ENCODE measurements at places on chromosomes 16 and 17.

DNA sequence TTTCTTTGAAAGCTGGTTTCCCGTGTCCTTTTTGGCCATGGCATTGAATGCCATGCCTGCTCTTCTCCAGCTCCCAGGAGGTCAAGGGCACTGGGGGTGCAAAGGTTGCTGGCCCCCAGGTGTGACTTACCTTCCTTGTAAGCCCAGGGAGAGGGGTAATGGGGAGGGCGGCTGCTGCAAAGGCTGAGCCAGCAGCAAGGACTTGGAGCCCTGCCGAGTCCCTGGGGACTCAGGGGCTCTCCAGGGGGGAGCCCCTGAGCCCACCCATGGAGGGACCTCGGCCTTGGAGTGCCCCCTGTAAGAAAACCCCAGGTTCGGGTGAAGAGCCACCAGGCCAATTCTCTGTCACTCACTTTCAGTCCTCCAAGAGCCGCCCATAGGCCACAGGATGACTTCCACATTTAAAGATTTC lies 5.9 kb upstream of the CCL22 start:
- DNase-seq: no peak

GRCh38 chr16:57427824-57428223 lies 19.4 kb downstream of the CIAPIN1 start:
- DNase-seq: no peak

DNA sequence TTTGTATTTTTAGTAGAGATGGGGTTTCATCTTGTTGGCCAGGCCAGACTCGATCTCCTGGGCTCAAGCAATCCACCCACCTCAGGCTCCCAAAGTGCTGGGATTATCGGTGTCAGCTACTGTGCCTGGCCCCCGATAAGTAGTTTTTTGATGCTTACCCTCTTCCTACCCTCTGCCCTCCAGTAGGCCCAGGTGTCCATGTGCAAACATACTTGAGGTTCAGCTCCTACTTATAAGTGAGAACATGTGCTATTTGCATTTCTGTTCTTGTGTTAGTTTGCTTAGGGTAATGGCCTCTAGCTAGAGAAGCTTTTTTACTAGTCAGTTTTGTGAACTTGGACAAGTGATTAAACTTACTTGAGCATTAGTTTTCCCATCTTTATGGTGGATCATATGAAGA lies 136.8 kb downstream of the HS3ST4 start:
- DNase-seq: no peak

GRCh38 chr17:16425698-16426659 lies 10.6 kb downstream of the TRPV2 start:
- DNase-seq: no peak

GRCh38 chr17:34865716-34866115 lies 95.5 kb downstream of the CCT6B start:
- no peak for DNase-seq

- peak; percentile 22 for DNase-seq
Observed at GRCh38 chr17:81523402-81524038, 4.7 kb upstream of the FSCN2 start.

DNA sequence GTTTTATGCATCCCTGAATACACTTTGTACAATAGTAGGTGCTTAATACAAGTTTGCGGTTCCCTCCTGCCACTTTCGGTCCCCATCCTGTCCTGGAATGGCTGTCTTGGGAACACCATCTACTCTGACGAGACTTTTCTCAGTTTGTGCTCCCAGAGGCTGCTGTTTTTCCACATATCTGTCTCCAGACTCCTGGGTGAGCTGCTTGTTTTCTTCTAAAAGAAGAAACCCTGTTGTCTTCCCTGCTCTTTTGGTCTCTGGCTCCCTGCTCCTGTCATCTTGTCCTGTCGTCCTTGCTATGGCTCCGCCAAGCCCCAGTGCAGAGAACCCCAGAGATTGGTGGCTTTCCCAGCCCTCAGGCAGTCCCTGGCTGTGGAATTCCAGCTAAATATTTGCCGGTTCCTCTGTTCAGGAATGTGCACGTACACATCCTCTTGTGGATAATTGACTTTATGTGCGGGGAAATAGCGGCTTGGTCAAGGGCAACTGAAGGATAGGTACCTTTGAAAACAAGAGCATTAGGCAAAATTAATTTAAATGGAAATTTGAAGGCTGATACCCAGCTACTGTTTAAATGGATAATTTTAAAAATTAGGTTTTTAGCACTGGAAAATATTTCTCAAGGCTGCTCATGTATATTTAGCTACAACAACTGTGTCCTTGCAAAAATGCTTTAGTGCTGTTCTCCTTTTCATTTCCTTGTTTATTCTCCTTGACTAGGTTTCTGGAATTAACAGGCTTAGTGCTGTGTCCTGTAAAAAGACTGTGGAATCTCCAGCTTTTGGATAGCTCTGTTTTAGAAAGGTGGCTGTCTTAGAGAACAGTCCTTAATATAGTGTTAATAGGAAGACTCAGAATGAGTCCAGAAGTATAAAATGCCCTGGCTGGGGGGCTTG lies 50.2 kb upstream of the SLC12A3 start:
- no peak for DNase-seq

DNA sequence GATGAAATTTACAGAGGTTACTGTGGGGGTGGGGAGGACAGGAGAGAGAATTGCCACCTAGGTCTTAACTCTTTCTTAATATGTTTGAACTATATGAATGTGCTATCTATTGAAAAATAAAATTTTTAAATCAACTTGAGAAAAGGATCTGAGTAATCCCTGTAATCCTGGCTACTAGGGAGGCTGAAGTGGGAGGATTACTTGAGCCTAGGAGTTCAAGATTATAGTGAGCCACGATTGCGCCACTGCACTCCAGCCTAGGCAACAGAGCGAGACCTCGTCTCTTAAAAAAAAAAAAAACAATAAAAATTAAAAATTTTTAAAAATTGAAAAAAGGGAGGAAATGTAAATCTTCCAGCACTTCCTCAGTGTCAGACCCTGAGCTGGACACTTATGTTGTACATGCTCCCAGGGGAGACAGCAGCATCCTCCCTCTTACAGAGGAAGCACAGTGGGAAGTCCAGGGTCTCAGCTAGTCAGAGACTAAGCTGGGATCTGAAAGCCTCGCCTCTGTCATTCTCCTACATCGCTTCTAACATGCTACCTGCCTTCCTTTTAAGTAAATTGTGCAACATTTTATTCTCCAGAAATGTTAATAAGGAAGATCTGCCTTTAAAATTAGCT lies 21.9 kb downstream of the PMM2 start:
- DNase-seq: no peak

DNA sequence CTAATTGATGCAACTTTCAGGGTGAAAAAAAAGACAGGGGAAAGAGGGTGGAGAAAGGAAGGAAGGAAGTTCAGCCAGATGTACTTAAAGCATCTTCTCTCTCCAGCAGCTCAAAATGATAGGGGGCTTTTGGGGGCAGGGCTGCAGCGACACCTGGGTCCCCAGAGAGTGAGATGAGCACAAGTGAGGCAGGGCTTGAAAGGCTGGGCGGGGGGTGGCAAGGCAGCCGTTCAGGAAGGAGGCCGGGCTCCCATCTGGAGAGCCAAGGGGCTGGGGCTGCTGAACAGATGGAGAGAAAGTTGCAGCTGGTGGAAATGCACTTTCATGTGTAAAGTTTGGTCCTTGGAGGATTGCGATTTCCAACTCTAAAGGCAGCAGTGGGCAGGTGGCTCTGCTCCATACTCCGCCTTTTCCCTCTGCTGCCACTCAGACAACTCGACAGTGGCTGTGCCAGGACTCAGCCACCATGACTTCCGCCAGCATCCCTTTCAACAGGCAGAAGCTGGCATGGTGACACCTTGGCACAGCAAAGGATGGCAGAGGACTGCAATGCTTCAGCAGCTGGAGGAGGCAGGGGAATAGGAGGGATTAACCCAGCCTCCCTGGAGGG lies 7.7 kb downstream of the SLC35B1 start:
- DNase-seq: peak; percentile 97

DNA sequence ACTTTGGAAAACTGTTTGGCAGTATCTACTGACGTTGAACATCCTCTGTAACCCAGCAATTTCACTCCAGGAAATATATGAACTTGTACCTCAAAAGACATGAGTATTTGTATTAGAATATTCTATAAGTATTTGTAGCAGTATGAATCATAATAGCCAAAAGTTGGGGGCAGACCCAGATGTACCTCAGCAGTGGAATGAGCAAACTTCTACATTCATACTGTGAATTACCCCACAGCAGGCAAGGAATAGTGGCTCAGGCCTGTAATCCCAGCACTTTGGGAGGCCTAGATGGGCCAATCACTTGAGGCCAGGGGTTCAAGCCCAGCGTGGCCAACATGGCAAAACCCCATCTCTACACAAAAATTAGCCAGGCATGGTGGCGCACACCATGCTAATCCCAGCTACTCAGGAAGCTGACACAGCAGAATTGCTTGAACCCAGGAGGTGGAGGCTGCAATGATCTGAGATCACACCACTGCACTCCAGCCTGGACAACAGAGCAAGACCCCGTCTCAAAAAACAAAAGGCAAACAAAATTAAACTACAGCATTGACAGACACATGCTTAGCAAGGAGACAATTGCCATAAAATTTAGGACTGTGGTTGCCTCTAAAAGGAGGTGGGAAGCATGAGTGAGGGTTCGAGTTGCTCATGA lies 11.2 kb upstream of the HELZ start:
- no peak for DNase-seq

GRCh38 chr17:48543854-48544348 lies 1.0 kb downstream of the HOXB2 start:
- no peak for DNase-seq

- DNase-seq: peak; percentile 55
Observed at GRCh38 chr16:20763461-20764232, at the start of gene ACSM3. Gene ACSM3, plus strand, starts transcription at chr16:20764014. Its CDS starts 6,021 bp downstream, at chr16:20770035.

- no peak for DNase-seq
Observed at GRCh38 chr16:74773446-74774222, 986 bp downstream of the FA2H start.

- DNase-seq: no peak
Observed at GRCh38 chr16:73277071-73277470, 229.1 kb upstream of the ZFHX3 start.

DNA sequence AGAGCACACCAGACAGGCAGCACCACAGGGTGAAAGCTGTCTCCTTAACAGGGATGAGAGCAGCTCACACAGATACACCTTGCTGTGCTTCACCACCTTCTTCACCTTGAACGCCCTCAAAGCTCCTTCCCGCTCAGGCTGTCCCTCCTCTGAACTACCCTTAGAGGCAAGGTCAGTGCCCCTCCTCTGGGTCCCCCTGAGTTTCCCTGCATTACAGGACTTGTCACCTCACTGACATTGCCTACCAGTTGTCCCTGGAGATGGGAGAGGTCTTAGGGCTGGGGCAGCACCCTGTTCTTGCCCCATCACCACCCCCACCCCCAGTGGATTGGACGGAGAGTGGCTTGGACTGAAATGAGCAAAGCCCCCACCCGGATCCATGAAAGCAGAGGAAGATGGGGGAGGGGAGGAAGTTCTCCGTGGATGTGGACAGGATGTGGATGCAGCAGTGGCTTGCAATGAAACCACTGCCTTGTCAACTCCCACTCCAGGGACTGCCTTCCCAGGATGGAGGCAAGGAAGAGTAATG lies 73.2 kb upstream of the CDH5 start:
- DNase-seq: no peak

DNA sequence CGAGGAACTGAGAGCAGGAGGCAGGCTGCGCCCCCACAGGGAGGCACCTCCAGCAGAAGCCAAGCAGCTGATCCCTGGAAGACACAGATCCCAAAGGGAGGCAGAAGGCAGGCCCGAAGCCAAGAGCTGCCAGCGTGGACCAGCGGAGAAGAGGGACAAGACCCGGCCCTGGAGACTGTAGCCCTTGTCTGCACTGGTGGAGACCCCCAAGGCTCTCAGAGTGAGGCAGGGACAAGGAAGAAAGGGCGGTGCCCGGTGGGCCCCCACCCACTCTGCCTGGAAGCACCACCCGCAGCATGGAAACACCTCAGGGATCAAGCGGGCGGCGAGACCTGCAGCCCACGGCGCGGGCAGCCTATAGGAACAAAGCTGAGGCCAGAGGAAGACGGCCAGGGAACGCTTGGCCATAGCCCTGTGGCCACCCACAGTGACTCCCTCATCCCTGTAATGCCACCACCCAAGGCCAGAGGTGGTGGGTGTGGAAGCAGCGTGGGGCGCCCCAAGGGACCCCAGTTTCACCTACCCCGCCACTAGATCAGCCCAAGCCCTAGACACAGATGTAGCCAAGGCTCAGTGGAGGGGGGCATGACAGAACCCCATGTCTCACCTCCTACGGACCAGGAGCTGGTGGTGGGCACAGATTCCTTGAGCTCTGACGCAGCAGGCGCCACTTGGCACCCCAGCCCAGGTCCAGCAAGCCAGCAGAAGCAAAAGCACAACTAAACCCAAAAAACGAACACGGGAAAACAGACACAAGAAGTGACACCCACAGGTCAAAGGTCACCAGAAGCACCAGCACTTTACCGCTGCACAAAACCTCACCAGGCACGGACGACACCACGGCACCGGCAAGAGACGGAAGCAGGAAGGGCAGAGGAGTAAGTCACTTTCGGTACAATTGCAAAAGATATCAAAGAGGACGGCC lies 2.9 kb upstream of the SIRT7 start:
- DNase-seq: no peak

DNA sequence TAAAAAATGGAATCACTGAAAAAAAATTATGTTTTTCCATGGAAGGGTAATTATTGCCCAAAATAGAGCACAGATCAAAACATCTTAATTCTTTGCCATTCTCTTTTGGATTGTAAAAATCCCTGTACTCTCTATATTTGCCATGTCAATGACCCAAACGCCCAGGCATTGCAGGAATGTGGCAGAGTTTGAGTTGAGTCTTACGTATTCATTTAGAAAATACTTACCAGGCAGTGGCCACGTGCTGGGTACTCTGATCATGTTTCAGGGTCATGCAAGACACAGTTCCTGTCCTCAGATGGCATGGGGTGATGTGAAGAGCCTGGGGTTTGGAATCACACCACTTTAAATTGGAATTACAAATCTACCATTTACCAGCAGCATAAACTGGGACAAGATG lies 267.7 kb downstream of the ABCC12 start:
- DNase-seq: no peak

- DNase-seq: no peak
Observed at GRCh38 chr17:56536766-56537165, 56.7 kb upstream of the NOG start.

GRCh38 chr17:74607221-74607620 lies 15.1 kb upstream of the CD300LD start:
- no peak for DNase-seq

DNA sequence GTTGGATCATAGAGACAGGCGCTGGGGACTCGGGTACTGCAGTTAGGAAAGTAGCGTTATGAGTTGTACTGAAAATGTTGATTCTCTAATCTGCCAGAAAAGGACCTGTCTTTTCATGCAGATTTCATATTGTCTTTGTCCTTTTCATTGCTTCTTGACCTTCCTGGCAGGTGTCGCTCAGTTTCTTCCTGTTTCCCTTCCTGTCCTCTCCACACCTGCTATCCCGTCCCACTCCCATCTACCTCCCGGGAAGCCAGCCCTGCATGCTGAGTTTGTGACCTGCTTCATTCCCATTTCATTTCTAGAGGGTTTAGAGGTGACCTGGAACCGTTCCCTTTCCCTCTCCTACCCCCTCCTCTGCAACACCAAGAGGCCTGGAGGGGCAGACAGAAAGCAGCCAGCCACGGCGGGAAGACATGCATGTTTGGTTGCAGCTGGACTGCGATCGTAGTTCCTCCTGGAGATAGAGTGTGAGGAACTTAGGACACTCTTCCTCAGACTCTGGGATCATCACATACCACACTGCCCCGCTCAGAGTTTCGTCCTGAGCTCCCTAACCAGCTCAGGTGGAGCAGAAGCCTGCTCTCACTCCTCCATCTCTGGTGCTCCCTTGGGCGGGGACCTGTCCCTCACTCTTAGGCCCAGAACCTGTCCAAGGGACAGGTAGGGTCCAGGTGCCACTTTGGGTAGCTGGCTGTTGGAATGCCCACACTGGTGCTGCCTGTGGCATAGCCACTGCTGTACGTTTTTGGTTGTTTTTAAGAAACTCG lies 23.9 kb upstream of the ARHGAP23 start:
- no peak for DNase-seq

GRCh38 chr17:75601057-75601987 lies 13.7 kb downstream of the MYO15B start:
- peak; percentile 22 for DNase-seq
